ENCODE measurements at places on chromosomes 13 and 19. TPM values are rescaled to one million over a fixed set of nuclear protein-coding genes. Genes with fewer than 3 reads are reported as not detected.

The WASF3 gene
- total RNA-seq = 0.16 TPM

DNA sequence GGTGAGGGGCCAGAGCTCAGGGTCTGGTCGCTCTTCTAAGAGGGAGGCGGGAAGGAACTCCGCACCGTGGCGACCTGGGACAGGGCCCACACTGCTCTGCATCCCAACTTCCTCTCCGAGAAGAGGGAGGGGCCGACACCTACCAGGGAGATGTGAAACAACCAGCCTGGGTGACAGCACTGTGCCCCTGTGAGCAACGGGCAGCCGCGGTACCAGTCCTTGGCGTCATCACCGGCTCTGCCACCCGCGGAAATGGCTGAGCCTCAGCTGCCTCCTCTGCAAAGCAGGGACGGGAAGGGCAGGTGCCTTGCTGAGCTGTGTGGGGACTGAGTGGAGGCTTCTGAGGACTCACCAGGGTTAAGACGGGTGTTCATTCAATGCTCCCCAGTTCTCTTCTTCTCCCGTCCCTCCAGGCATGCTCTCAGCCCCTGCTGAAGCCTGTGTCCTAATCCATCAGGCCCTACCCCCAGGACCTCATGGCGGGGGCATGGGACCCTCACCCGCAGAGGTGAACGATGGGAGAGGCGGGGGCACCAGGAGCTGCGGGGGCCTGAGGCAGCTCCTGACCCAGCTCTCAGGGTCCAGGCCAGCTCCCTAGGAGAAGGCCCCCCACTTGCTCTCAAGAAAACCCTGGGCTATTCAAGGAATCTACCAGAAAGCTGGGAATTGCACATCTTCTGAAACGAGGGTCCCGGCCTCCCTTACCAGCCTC is 9.3 kb downstream of the ZNF787 start:
- peak overlapping the region; percentile 72 for H3K27ac ChIP-seq
- peaks cover 26% of the 10 kb centered on the region for H3K4me1 ChIP-seq
- DNase-seq = peak; percentile 51
- H3K36me3 ChIP-seq = peaks cover 2% of the 10 kb centered on the region

- peaks cover 15% of the 10 kb centered on the region for H3K4me1 ChIP-seq
- no peak overlapping the region for H3K27ac ChIP-seq
Measured at GRCh38 chr19:50053119-50053518, 27.3 kb downstream of the ZNF473 start.

DNA sequence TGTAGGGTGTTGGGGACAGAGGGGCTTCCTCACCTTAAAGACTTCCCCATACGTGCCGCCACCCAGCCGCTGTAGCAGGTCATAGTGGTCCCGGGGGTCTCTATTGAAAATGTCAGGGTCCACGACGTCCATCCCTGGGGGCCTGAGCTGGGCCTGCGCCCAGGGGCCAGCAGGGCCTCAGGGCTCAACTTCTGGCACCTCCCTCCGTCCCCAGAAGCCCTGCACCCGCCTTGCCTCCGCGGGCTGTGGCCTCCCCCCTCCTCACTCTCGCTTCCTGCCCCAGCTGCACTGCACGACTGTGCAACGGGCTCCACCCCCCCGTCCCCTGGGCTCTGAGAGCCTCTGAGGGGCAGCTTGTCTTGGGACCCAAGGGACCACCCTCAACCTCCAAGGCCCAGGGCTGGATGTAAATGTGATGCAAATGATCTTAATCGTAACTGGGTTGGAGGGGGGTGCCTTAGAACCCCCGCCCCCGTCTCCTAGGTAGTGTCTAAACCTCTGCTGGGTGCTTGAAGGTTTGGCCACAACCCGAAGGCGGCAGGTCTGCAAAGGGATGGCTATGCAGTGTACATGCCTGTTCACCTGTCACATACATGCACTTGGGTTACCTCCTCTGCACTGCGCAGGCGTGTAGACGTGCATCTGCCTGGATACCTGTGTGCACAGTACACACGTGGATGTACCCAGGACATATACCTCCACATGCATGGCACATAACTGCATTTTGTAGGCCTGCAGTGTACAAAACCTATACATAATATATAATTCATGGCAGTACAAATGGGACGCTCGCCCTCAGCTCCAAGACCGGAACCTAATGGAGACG is at the start of gene MAP4K1:
TSS of gene MAP4K1 (minus strand) at position 190 of the 826 bp plus-strand sequence. CDS start at position 132, 58 bp downstream.
- peaks cover 56% of the 10 kb centered on the region for H3K4me1 ChIP-seq
- H3K27ac ChIP-seq = peak within 1 kb of the TSS; percentile 100
- peaks cover 64% of the 10 kb centered on the region for H3K36me3 ChIP-seq
- DNase-seq = peak; percentile 66
- no peaks in the 10 kb centered on the region for H3K27me3 ChIP-seq

DNA sequence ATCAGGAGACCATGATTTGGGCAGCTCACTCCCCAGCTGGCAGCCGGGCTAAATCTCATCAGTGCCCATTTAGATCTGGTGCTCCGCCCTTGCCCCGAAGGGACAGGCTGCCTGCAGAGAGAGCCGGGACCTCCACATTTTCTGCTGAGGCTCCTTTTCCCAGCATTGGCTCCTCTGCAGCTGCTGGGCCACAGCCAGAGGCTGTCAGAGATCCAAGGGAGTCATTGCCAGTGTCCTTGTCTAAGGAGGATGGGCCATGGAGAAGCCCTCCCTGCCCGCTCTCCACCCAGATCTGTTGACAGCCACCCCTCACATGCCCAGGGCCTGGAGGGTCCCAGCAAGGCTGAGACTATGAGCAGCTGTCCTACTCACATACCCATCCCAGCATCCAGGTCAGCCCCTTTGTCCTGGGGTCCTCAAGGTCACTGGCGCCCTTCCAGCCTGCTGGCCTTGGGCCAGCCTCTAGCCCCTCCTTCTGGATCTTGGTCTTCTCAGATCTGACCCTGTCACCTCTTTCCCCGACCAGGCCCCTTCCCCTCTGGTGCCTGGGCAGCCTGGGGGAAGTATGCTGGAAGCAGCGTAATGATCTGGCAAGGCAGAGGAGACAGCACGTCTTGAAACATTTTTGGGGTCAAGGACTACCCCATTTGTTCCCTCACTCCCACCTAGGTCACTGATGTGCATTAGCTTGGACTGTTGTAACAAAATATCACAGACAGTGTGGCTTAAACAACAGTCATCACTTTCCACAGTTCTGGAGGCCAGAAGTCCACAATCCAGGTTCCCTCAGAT is 7.9 kb downstream of the PIN1 start:
- H3K36me3 ChIP-seq = no peaks in the 10 kb centered on the region
- no peak for DNase-seq
- no peak overlapping the region for H3K4me3 ChIP-seq
- no peak overlapping the region for H3K27ac ChIP-seq
- H3K4me1 ChIP-seq = peaks cover 10% of the 10 kb centered on the region
- no peaks in the 10 kb centered on the region for H3K27me3 ChIP-seq

The ETV2 gene
- total RNA-seq = 1.0 TPM

The LSR gene
- 59.9 TPM for total RNA-seq
